MV-4-11 (cell line): ENCODE measurements at places on chromosomes 1 and 21.

DNA sequence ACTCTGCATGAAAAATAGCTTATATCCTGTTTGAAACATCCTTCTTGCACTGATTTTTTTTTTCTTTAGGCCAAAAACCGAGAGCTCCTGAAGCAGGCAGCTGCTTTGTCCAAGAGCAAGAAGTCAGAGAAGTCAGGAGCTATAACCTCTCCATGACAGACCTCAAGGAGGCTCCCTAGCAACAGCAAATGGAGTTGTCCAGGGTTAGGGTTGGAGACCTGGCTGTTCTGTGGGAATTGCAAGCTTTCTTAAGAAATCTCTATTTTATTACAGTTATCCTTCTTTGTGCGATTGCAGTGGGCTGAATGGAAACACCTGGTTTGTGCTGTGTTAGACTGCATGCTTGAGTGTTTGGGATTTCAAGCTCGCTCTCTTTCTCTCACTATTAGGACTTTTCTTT is 12.6 kb upstream of the STX12 start:
- no peak for DNase-seq

GRCh38 chr1:156151093-156151688 is 2.2 kb upstream of the SEMA4A start:
- DNase-seq: peak; percentile 97

DNA sequence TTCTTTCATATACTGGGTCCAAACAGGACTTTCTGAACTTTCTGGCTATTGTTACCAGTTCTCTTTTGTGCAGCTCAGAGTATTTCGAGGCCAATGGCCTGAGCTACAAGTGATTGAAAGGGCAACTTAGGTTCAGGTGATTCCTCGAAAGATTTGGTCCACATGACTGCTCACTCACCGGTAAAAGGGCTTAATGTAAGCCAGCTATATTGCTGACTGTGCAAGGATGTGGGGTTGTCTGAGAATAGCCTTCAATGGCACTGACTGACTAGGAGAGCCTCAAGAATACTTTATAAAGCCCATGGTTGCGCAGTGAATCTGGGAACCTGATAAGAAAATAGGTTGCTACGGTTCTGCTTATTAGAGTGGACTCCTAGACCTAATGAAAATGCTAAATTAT is 269.0 kb downstream of the SEC16B start:
- no peak for DNase-seq

DNA sequence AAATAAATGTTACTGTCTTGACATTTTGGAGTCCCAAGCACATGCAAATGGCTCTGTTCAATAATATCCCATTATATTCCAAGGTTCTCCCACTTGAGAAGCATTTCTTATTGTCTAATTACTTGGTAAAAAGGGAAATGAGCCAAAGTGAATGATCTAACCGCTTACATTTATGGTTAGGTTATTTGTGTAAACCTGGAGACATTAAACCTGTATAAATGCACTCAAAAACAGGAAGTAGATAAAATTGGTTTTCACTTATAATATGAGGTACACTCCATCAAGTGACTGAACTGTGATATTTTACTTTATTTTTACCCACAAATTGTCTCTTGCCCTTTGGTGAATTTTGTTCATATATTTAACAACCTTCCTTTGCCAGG is 26.8 kb downstream of the KIF1B start:
- peak; percentile 18 for DNase-seq

DNA sequence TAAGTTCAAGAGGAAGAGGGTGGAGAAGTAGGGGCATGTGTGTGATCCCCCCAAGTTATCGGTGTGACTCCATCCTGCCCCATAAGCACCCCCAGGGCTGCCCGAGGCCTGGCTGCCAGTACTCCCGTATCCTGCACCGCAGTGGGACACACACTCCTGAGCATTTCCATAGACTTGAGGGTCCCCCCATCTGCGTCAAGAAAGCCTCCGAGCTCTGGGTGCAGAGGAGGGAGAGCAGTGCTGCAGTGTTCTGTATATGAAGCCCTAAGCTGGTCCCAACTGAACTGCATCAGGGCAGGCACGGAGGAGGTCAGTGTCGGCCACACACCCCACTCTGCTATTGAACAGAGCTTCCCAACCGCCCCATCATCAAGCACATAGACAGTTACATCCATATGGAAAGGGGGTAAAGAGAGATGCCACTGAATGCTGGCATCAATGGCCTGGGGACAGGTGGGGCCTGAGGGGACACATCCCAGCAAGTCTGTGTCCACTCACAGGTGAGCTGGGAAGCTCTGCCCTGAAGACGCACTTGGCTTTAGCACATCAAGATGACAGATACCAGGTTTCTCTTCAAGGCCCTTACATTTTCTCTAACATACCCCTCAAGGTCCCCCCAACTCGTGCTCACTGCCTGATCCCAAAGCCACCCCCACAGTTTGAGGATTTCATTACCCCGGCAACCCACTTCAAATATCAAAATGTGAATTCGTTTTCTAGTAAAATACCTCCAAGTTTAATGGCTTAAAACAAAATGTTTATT is 64.3 kb downstream of the EVA1C start:
- DNase-seq: no peak

- no peak for DNase-seq
Measured at GRCh38 chr1:24619376-24619775, 23.7 kb upstream of the SRRM1 start.

GRCh38 chr21:33302796-33303195 is 22.0 kb upstream of the IFNAR1 start:
- no peak for DNase-seq

- DNase-seq: no peak
Measured at GRCh38 chr1:56550138-56550858, 29.1 kb downstream of the PLPP3 start.

GRCh38 chr1:240310226-240310925 is 218.7 kb downstream of the FMN2 start:
- DNase-seq: peak; percentile 27

DNA sequence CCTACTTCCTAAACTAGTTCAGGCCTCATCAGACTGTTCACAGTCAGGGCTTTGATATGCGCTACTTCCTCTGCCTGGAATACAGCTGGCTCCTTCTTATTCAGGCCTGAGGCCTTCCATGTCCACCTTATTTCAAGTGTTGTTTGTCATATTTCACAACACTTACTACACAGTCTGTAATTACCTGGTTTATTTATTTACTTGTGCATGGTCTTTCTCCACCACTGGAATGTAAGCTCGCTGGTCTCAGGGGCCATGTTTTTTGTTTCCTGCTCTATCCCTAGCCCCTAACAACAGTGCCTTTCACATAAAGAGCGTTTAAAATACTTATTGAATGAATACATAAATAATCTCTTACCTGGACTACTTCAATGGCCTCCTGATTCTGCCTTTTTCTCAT is 4.6 kb upstream of the SRSF4 start:
- no peak for DNase-seq

GRCh38 chr21:35508139-35508888 is 459.2 kb upstream of the RUNX1 start:
- peak; percentile 99 for DNase-seq

- peak; percentile 59 for DNase-seq
Measured at GRCh38 chr1:13769212-13769611, 69.2 kb downstream of the PRDM2 start.

- DNase-seq: no peak
Measured at GRCh38 chr1:20685099-20685662, 24.0 kb upstream of the DDOST start.

DNA sequence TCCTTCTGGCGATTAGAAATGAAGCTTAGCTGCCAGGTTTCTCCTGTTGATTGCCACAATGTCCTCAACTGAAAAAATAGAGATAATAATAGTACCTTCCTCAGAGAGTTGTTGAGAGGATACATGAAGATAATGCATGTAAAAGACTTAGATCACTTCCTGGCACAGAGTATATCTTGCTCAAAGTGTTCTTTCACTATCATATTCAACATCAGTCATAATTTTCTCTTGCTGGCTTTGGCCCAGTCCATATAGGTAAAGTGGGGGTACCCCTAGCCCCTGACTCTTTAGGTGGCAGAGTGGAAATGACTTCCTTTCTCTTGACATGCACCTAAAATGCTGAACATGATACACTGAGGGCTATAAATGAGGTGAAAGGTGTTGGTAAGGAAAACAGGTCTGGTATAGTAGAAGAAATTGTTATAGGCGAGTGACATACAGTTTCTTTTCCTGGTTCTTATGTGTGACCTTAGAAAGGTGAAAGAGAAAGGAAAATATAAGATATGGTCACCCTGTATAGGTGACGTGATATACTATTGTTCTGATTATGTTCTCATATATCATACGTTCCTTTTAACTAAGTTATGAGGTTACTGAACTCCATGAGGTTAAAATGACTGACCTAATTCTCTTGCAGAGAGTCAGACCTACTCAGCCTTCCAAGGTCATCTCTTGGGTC is 209.9 kb upstream of the DEPDC1 start:
- no peak for DNase-seq

DNA sequence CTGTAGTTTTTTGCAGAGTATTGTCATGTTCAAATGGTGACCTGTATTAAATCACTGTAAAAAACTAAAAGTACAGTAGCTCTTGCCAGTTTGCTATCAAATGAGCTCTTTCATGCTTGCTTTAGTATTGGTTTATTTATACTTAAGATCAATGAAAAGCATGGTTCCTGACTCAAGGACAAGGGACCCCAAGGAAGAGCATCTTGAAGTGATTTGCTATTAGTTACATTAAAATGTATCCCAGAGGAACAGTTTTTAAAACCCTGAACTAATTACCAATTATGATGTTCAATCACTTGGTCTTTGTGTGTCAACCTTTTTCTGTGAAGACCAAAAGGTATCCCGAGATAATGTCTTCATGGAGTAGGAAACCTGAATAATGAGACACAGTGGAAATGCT is at the start of gene OR13G1:
OR13G1 (minus strand) TSS at position 101 of the 400 bp plus-strand sequence. CDS start 6,698 bp downstream, outside the sequence.
- no peak for DNase-seq

GRCh38 chr1:47532921-47533792 is 95.3 kb downstream of the FOXD2 start:
- DNase-seq: no peak

DNA sequence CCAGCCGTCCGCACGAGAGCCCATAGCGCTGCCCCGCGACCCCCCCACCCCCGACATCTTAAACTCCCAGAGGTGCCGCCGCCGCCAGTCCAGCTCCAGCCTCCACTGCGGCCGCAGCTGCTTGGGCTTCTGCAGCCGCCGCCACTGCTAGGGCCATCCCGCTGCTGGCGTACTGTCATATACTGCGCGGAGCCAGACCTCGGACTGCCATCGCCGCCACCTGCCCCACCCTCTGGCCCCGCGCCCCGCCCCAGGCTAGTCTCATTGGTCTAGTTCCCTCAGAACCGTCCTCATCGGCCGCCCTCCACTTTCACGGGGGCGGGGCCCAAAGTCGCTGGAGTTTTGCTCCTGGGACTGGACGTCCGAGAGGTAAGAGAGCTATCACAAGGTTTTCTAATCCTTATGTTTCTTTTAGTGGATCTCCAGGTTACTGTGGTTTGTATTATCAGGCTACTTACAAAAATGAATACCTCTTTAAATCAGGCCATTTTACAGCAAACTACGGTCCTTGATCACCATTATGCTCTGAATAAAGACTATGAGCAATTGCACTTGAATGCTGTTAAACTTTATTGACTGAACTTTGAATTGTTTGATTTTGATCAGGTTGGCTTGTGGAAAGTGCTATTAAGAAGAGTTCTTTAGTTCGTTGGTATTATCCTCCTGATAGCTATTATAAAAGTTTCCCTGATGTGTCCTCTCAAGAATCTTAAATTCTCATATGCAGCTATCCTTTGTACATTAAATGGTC is 2.8 kb upstream of the CD1D start:
- DNase-seq: peak; percentile 53

- DNase-seq: peak; percentile 51
Measured at GRCh38 chr21:34807146-34807880, 138.5 kb downstream of the CLIC6 start.

DNA sequence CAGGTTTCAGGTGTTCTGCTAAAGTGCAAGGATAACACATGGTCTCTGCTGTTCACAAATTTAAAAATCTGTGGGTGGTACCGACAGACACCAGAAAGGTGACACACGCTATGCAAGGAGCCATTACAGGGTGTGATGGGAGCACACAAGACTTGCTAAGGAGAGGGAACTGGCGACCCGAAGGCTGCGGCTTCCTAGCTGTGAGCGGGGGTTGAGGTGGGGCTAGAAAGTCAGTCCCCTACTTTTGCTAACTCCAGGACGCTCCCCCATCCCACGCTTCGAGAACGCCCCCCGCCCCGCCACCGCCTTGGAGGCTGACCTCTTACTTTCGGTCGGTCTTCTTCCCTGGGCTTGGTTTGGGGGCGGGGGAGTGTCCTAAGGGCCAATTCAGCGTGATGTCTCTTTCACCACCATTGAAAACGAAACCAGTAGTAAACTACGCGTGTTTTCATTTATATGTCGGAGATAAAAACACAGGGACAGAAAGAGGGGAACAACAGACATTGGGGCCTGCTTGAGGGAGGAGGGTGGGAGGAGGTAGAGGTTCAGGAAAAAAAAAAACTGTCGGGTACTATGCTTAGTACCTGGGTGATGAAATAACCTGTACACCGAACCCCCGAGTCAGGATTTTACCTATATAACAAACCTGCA is 1.1 kb downstream of the CKS1B start:
- peak; percentile 55 for DNase-seq

GRCh38 chr1:105636052-105636451 is 1420.4 kb upstream of the PRMT6 start:
- peak; percentile 72 for DNase-seq

GRCh38 chr1:117708323-117709248 is 102.7 kb downstream of the TENT5C start:
- DNase-seq: no peak

- no peak for DNase-seq
Measured at GRCh38 chr1:87867626-87868025, 538.9 kb downstream of the LMO4 start.

GRCh38 chr1:215479567-215479966 is 87.5 kb upstream of the KCTD3 start:
- peak; percentile 84 for DNase-seq

GRCh38 chr1:20367116-20367585 is 76.5 kb downstream of the VWA5B1 start:
- no peak for DNase-seq

GRCh38 chr1:191346381-191346780 is 811.9 kb upstream of the RGS18 start:
- DNase-seq: no peak

GRCh38 chr1:191460234-191460633 is 698.0 kb upstream of the RGS18 start:
- no peak for DNase-seq

GRCh38 chr1:5001466-5001865 is 347.1 kb downstream of the AJAP1 start:
- DNase-seq: no peak

DNA sequence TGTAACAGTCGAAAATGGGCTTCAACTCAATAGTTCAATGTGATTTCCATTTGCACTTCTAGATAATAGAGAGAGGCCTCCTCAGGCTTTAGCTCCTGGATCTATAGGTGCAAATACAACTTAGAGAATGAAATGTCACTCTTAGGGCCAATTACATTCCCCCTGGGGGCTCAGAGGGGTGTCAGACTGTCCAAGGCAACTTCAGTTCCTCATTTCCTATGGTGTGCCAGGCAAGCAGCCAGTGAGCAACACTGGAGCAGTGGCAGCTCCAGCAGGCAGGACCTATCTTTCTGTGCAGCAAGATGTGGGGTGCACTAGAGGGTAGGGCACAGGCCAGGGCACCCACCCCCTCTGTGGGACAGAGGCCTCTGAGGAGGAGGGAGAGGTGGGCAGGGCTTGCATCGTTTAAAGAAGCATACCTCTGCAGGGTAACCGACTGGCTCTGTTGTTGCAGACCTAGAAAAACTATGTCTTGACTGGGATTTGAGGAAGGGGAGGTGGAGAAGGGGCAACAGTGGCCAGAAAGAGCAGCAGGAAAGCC is 97.3 kb downstream of the SUSD4 start:
- no peak for DNase-seq
